ENCODE measurements at places on chromosomes 2 and 18. TPM values are rescaled to one million over a fixed set of nuclear protein-coding genes. Genes with fewer than 3 reads are reported as not detected.

- no peak for ATAC-seq
Observed at GRCh38 chr2:172510088-172510487, 45.8 kb upstream of the PDK1 start.

CYTIP gene
- 10.6 TPM for total RNA-seq

FBXO41 gene
- 5.4 TPM for total RNA-seq

DNA sequence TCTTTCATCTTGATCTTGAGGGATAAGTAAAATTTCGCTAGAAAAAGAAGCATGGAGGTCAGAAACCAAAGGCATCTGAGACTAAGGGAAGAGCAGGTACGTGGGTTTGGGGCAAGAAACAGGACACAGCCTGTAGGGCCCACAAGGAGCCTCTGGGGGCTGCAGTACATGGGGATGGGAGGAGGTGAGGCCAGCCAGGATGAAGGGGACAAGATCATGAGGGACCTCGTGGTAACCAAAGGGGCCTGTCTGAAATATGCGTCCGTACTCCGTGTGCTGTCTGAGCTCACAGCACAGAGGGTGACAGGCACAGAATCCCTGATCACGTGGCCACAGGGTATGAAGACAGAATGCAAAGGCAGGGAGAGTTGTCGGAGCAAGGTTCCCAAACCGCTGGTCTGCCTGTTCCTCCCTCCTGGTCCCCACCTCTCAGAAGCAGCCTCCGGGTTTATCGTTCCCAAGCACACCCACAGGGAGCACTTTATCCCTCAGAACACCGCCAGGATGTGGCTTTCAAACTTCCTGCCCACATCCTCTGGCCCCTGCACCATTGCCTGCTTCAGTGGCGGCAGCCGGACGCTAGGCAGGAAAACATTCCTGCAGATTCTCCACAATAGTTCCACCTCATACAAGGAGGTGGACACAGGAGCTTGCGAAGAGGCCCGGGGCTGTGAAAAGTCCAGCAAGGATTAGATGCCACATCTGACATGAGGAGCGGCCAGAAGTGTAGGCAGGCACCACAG, 12.0 kb downstream of the TMEM163 start:
- peak; percentile 13 for ATAC-seq

DNA sequence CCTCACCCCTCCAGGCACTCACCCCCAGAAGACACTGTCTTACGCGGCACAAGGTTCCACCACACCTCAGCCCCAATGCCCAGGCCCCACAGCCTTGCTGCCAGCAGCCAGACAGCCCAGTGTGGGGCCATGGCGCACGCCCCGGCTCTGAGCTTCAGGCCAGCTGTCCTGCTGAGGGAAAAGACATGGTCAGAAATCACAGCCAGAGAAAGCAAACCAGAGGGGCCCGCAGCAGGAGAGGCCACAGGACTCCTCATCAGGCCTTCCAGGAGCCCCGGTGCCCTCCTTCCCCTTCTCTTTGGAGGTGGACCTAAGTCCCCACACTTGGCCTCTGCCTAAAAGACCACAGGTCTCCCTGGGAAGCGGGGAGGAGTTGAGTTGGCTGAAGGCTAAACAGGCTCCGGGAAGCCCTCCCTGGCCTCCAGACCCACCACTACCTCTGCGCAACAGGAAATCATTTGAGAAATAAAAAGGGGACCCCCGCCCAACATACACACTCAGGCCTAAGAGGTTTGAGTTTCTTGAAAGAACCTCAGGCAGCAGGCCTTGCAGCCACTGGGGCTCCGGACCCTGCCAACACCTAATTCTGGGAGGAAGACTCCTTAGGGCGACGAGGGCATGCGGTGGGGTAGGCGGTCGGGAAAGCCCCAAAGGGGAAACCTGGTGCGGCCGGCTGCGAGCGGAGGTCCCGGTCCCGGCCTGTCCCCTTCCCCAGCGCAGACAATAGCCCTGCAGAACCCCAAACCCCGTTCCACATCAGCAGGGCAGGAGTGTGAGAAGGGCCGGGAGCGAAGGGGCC, 1.9 kb downstream of the SEMA4C start:
- no peak for ATAC-seq

GRCh38 chr2:100029460-100029859, 112.9 kb downstream of the AFF3 start:
- ATAC-seq, result no peak

DNA sequence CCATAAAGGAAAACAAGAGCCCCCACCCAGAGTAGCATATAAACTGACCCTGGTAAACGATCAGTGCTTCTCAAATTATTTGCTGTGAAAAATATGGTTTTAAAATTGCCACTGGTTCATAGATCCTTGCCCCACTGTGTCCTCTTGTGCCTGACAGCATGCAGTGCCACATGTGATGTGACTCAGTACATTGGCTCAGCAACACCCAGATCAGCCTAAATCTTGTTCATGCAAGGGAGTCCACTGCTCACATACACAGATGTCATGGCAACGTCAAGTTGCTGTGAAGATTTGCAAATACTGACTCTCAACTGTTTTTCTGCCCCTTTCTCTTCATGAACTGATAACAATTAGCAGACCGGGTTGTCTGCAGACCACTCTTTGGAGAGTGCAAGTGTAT, 91.0 kb downstream of the TMEM182 start:
- no peak for ATAC-seq

ANKRD62 gene
- total RNA-seq, result not detected

- ATAC-seq, result no peak
Observed at GRCh38 chr2:172283476-172283875, 143.9 kb upstream of the ITGA6 start.

- no peak for ATAC-seq
Observed at GRCh38 chr2:218039171-218039570, 29.9 kb upstream of the RUFY4 start.

KIF5C gene
- 3.3 TPM for total RNA-seq

- ATAC-seq, result no peak
Observed at GRCh38 chr2:124121760-124122275, 96.7 kb downstream of the CNTNAP5 start.

DNA sequence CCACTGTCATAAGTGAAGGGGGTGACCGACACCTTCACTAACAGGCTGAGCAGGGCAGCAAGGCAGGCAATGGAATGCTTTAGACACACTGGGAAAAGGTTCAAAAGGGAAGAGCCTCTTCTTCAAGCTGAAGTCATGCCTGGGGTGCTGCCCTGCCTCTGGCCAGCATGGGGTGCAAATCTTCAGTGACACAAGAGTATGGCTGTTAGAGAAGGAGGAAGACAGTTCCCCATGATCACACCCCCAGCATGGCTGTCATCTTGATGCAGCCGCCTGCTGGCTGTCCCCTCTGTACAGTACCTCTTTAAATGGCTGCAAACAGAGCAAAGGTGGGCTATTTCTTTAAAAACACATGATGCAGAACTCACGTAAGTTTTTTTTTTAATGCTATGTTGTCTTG, 71.9 kb downstream of the INPP4A start:
- no peak for ATAC-seq

PARD3B gene
- 41.4 TPM for total RNA-seq

- ATAC-seq, result no peak
Observed at GRCh38 chr2:69222953-69223658, 163.9 kb downstream of the GFPT1 start.

DNA sequence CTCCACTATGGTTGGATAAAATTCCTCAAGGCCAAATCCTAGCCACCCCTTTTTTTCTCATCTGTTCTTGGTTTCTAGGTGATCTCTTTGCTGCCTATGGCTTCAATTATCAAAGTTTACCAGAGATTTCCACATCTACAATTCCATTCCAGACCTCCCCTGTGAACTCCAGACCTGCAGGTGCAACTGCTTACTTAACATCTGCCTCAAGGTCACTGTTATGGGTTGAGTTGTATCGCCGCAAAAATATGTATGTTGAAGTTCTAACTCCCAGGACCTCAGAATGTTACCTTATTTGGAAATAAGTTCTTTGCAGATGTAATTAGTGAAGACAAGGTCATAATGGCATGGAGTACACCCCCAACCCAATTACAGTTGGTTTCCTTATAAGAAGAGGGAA, 60.4 kb upstream of the SOS1 start:
- ATAC-seq, result no peak

DNA sequence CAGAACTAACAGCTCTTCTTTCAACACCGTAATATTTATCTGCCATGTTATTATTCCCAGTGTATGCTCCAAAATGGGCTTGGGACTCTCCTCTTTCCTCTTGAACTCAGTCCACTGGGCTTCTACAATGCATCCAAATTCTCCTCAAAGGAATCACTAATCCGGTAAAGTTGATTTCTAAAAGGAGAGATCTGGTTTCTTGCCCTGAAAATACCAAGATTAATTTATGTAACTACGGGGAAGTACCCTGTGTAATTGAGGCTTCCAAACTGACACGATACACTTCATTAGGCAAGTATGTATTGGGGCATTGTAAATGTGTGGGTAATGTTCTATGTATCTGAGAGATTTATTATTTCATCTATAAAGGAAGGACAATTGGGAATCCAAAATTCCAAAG, 5.7 kb downstream of the NCKAP5 start:
- no peak for ATAC-seq

SERPINB13 gene
- 0.23 TPM for total RNA-seq

GRCh38 chr2:16100006-16100405, 159.7 kb downstream of the MYCN start:
- ATAC-seq, result no peak

DNA sequence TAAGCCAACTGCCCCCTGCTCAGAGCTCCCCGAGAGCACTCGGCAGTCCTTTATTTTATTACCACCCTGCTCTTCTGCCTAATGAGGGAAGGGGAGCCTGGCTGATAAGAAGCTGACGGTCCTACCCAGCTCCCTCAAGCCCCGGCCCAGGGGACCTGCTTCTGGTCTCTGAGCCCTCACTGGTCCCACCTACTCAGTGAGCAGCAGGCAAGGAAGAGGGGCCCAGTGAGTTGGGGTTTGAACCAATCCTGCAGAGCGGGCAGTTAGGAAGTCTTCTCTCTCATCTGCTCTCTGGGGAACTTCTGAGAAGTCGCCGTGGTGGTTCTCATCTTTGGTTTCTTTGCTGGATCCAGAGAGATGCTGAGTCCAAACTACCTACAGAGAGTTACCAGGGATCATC, 218.9 kb downstream of the NDUFA10 start:
- no peak for ATAC-seq

CHRND gene
- total RNA-seq, result not detected

EML6 gene
- total RNA-seq, result 1.5 TPM

GRCh38 chr2:42937171-42937875, 144.9 kb upstream of the HAAO start:
- ATAC-seq, result no peak

GRCh38 chr2:160380000-160380570, 113.5 kb downstream of the RBMS1 start:
- no peak for ATAC-seq

- ATAC-seq, result no peak
Observed at GRCh38 chr2:101327863-101328394, 19.4 kb upstream of the RNF149 start.

DNA sequence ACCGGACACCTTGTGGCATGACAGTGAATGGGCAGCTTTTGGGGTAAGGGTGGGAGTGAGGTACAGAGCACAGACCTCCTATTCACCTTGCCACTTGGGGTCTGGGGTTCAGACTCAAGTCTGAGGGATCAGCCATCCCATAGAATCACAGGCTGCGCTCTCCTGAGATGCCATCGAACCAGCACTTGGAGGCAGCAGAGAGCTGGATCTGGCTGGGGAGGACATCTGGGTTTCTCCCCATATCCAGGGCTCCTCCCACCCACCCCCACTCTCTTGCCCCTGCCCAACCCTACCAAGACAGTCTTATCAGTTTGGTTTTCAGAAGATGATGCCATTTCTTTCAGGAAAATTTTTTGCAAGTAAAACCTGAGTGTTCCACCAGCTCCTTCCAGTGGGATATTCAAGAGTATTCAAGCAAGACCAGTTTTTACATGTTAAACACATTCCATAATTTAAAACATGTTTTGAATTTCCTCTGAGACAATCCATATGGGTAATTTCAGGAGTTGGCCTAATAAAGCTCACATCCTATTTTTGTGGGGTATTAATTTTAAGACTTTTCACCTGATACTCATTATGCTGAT, 29.2 kb upstream of the TEX44 start:
- ATAC-seq, result peak; percentile 65

DNA sequence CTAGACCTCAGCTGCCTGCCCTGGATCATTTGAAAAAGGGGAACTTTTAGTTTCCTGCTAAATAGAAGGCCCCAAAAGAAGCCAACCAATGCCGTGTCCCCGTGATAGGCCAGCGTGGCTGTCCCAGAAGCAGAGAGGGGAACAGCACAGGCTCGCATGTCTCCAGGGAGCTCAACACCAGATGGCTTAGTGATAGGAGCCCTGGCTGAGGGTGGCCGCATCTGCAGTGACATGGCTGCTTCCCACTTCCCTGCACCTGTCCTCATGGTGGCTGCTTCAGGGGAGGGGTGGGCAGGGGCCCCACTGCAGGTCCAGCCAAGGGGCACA, 79.6 kb downstream of the MBP start:
- ATAC-seq, result no peak

Data from gastroesophageal sphincter (tissue), 4 donors.